Hematopoietic multipotent progenitor cell treated with erythropoietin and hydrocortisone succinate and interleukin-3 and kit ligand, for 17 days (in vitro differentiated cells): ENCODE measurements at places on chromosomes 6 and 20.

- no peak for DNase-seq
Measured at GRCh38 chr6:113556775-113557174, 300.4 kb upstream of the MARCKS start.

GRCh38 chr6:72905705-72906478 lies 284.0 kb downstream of the KCNQ5 start:
- no peak for DNase-seq

DNA sequence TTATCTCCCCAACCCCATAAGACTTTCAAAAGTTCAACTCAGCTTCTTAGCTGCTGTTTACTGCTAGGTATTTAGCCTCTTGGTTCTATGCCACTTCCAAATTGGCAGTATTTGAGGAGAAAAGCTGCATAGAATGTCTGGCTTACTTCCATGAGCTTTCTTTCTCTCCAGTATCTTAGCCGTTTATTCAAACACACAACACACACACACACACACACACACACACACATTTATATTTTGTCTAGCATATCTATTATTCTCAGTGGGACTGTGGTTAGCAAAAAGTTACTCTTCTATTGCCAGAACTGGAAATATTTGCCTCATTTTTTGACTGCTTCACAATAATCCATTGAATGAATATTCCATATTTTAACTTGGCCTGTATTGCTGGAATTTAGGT lies 634.2 kb upstream of the IMPG1 start:
- DNase-seq: no peak

DNA sequence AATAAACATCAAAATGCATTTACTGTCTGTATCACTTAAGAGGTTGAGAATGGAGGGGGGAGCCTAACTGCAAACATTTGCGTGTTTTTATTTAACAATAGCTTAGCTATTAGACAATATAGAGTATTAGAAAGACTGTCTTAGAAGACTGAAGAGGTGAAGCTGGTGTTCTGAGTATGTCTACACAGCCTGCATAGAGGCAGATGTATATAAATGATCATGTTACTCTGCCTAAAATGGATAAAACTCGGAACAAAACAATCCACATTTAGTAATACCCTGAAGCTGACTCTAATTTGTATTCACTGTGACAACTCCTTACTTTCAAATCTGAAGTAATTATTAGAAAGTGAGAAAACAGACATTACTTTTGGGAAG lies 181.9 kb downstream of the GMPR start:
- no peak for DNase-seq

GRCh38 chr20:61969806-61970205 lies 95.9 kb downstream of the TAF4 start:
- DNase-seq: no peak

GRCh38 chr20:956330-956951 lies 40.3 kb upstream of the ANGPT4 start:
- peak; percentile 78 for DNase-seq

DNA sequence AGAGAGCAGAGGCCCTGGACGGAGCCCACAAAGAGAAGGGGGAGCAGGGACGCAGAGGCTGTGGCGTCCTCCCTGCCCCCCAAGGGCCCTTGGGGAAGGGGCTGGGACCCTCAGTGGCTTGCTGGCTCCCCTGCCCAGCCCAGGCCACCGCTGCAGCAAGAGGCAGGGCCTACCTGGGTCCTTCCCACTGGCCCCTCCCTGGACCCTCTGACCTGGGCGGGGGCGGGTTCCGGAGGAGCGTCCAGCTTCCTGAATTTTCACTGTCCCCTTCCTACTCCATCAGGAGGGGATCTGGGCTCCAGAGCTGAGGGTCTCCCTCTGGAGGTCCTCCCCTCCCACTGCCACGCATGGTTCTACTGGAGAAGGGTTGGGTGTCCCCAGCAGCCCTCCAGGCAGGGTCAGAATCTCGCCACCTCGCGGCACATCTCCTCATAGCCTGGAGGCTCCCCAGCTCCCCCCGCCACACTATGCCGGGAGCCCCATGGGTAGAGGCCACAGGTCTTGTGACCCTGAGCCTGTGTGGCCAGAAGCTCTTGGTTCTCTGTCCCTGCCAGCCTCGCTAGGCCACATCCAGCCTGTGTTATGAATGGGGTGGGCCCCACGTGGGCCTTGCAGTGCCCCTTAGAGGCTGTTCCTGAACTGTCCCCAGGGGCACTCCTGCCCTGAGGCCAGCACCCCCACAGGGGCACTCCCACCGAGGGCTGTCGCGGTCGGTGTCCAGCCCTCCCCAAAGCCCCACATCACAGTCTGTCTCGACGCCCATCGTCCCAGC lies 1.0 kb upstream of the SOX18 start:
- no peak for DNase-seq
